ENCODE measurements at places on chromosomes 2 and 18. TPM values are rescaled to one million over a fixed set of nuclear protein-coding genes. Genes with fewer than 3 reads are reported as not detected.
A peak's percentile ranks its signal among the peaks of the same experiment; 100 is the strongest.

C2orf81 gene
- 1.6 TPM for total RNA-seq

DNA sequence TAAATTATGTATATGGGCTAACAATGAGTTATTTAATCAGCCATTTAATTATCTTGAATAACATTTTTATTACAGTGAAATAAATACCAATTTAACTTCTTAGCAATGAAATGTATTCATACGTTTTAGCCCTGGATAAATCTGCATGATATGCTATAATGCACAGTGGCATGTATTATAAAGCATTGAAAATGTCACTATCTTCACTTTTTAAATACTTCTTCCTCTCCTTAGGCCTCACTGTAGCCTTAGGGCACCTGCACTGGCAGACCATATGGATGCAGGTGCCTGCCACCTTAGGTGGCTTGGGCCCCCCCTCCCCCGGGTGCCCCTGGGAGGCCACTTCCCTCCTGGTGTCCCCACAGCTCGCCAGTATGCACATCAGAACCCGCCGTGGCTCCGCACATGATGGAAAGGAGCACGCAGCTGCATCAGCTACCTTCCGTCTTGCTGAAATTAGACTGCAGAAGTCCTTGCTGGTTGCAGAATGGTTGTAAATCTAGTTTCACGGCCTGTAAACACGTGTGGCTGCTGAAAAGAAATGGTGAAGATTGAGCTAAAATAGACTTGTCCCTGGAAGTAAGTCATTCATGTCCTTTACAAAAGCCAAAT, 56.7 kb downstream of the ADI1 start:
- DNase-seq: no peak
- peaks cover 11% of the 10 kb centered on the region for H3K36me3 ChIP-seq
- peaks cover 5% of the 10 kb centered on the region for H3K4me1 ChIP-seq
- H3K4me3 ChIP-seq: no peak overlapping the region
- H3K27ac ChIP-seq: no peak overlapping the region

DNA sequence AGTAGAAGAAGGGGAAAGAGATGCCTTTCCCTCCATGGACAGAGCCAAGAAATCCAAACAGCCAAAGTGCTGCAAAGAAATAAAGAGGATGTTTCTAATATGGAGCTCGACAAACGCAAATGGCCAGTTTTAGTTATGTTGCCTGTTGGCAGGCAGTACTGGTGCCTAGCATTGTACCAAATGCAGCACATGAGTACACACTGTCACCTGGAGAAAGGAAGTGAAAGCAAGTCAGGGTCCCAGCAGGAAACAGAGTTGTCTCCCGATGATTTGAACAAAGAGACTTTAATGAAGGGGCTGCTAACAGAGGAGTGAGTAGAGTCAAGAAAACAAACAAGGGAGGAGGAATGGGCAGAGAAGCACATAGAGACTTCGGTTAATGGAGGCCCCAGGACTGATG, 623.0 kb downstream of the BCL11A start:
- H3K4me1 ChIP-seq: no peaks in the 10 kb centered on the region
- H3K27ac ChIP-seq: no peak overlapping the region
- no peak overlapping the region for H3K4me3 ChIP-seq
- no peaks in the 10 kb centered on the region for H3K36me3 ChIP-seq
- DNase-seq: no peak
- H3K27me3 ChIP-seq: no peaks in the 10 kb centered on the region

DNA sequence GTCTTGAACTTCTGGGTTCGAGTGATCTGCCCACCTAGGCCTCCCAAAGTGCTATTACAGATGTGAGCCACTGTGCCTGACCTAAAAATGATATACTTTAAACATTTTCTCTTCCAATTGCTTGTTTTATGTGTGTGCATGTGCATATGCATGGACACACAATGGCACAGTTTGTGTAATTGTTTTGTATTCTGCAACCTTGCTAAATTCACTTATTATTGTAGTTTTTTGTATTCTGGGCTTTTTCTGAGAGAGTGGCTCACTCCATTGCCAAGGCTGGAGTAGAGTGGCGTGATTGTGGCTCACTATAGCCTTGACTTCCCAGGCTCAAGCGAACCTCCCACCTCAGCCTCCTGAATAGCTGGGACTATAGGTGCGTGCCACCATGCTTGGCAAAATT, 8.1 kb downstream of the HAT1 start:
- H3K4me1 ChIP-seq: peaks cover 33% of the 10 kb centered on the region
- H3K27me3 ChIP-seq: no peaks in the 10 kb centered on the region
- H3K27ac ChIP-seq: no peak overlapping the region
- DNase-seq: no peak
- no peak overlapping the region for H3K4me3 ChIP-seq
- H3K36me3 ChIP-seq: peaks cover 75% of the 10 kb centered on the region

- no peak overlapping the region for H3K27ac ChIP-seq
- H3K36me3 ChIP-seq: no peaks in the 10 kb centered on the region
- no peak for DNase-seq
- no peaks in the 10 kb centered on the region for H3K4me1 ChIP-seq
Measured at GRCh38 chr2:19425419-19425818, 67.0 kb upstream of the OSR1 start.

- H3K36me3 ChIP-seq: no peaks in the 10 kb centered on the region
- no peak overlapping the region for H3K27ac ChIP-seq
- no peak for DNase-seq
- peaks cover 16% of the 10 kb centered on the region for H3K4me1 ChIP-seq
- peaks cover 20% of the 10 kb centered on the region for H3K27me3 ChIP-seq
- H3K4me3 ChIP-seq: no peak overlapping the region
Measured at GRCh38 chr2:11073251-11073650, 82.0 kb upstream of the SLC66A3 start.

- peaks cover 20% of the 10 kb centered on the region for H3K27me3 ChIP-seq
- no peak overlapping the region for H3K4me3 ChIP-seq
- no peak for DNase-seq
- no peak overlapping the region for H3K27ac ChIP-seq
Measured at GRCh38 chr2:65411056-65411795, 21.2 kb downstream of the SPRED2 start.

- peaks cover 16% of the 10 kb centered on the region for H3K4me1 ChIP-seq
- H3K27ac ChIP-seq: no peak overlapping the region
- H3K27me3 ChIP-seq: no peaks in the 10 kb centered on the region
Measured at GRCh38 chr18:12868576-12868975, 15.5 kb downstream of the PTPN2 start.

- H3K27me3 ChIP-seq: no peaks in the 10 kb centered on the region
- no peak overlapping the region for H3K27ac ChIP-seq
- H3K36me3 ChIP-seq: no peaks in the 10 kb centered on the region
- no peak for DNase-seq
Measured at GRCh38 chr2:6626401-6627012, 239.2 kb downstream of the CMPK2 start.

DNA sequence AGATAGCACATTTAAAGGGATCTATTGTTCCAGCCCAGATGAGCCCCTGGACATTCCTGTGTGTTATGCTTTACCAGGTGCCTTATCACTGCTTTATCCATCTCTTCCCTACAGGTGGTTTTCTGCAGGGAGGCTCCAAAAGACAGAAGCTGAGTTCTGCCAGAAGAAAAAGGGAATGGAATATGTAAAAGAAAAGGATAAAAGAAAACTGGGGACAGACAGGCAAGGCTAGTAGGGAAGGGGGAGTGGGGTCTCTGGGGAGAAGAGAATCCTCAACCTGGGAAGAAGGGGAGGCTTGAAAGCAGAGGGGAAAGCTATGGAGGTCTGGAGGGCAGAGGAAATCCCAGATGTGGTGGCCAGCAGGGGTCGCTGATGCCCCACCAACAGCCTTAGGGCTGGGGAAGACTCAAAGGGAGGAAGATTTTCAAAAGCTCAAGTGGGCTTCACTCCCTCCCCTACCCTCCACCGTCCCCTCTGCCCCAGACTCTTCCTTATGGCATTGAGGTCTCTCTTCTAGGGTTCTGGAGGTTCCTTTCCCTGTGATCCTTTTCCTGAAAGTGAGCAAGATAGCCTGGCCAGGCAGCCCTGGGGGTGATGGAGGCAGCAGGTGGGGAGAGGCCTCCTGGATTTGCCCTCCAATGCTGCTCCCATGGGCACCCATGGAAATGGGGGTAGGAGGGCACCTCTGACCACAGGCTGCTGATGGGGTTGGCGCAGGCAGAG, 178.1 kb upstream of the PKDCC start:
- no peak overlapping the region for H3K27ac ChIP-seq
- DNase-seq: peak; percentile 43
- H3K36me3 ChIP-seq: no peaks in the 10 kb centered on the region
- no peak overlapping the region for H3K4me3 ChIP-seq
- peaks cover 3% of the 10 kb centered on the region for H3K4me1 ChIP-seq

DNA sequence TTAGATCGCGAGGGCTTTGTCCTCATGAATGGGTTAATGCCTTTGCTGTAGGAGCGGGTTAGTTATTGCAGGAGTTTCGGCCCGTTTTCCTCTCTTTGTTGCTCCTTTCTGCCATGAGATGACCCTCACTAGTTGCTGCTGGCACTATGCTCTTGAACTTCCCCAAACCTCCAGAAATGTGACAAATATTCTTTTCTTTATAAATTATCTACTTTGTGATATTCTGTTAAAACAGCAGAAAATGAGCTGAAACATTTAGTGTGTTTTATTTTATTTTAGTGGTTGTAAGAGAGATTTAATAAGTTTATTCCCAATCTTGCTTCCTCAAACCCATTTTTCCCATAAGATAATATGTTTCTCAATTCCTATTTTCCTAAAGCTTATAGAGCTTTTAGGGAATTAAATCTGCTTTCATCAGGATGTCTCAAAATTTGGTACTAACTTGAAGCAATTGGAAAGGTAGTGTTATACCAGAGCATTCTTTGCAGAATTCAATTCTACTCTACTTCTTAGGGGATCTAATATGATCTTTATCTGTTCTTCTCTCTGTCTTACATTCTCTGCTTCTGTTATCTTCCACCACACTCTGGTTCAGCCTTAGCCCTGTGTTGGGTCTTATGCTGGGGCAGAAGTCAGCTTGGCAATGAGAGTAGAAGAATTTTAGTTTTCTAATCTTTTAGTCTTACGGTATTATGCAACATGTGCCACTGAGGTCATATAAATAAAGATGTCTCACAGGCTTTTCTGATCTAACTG, 23.1 kb downstream of the DDX1 start:
- no peak overlapping the region for H3K4me3 ChIP-seq
- no peaks in the 10 kb centered on the region for H3K27me3 ChIP-seq

Measured in activated T-helper 2 cell treated with anti-CD3 and anti-CD28 coated beads, Interferon-gamma antibody, Interleukin-2, Interleukin-4, amounts not matched to agents 10 μg/mL and 5 μg/mL and 100 μg/mL, durations not matched to agents 14 hours and 24 hours and 36 hours (primary cell).